GM04503 (cell line): ENCODE measurements at places on chromosomes 12 and 14.
A peak's percentile ranks its signal among the peaks of the same experiment; 100 is the strongest.

- no peak for DNase-seq
Measured at GRCh38 chr12:27551172-27551840, 27.3 kb downstream of the PPFIBP1 start.

GRCh38 chr14:21626491-21627230, 8.1 kb downstream of the OR10G2 start:
- no peak for DNase-seq

DNA sequence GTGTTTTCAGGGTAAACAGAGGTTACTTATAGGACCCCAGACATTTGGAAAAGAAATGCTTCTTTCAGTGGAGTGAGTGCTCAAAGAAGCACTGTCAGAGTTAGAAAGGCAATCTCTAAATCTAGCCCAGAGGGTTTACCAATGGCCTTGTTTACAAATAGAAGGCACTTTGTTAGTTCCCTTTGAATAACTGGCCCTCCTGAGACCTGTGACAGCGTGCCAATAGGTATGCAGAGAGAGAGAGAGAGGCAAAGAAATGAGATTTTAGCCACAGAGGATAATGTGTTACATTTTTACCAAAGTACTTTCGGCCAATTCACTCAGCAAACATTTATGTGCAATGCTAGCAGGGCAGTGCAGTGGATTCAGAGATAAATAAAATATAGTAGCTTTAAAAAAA, 41.9 kb downstream of the TPH2 start:
- DNase-seq, result no peak

GRCh38 chr12:3087758-3088650, 10.8 kb downstream of the TSPAN9 start:
- no peak for DNase-seq

DNA sequence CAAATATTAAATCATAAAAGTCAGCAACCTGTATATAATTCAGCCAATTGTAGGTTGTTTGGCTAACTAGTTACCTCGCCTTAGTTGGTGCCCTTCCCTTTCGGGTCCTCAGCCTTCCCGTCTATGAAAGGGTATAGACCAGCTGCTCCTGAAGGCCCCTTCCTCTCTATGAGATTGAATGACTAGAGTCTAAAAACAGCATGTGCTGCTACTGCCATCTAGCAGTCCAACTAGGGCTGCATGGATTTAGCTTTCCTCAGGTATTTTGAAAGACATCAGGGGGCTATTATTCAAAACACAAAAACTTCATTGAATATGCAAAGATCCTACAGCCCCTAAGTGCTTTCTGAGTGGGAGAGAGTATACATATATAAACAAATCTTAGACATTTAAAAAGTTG, 37.0 kb upstream of the TMEM263 start:
- DNase-seq, result no peak

- DNase-seq, result peak; percentile 83
Measured at GRCh38 chr12:76329159-76329558, 19.1 kb downstream of the BBS10 start.

DNA sequence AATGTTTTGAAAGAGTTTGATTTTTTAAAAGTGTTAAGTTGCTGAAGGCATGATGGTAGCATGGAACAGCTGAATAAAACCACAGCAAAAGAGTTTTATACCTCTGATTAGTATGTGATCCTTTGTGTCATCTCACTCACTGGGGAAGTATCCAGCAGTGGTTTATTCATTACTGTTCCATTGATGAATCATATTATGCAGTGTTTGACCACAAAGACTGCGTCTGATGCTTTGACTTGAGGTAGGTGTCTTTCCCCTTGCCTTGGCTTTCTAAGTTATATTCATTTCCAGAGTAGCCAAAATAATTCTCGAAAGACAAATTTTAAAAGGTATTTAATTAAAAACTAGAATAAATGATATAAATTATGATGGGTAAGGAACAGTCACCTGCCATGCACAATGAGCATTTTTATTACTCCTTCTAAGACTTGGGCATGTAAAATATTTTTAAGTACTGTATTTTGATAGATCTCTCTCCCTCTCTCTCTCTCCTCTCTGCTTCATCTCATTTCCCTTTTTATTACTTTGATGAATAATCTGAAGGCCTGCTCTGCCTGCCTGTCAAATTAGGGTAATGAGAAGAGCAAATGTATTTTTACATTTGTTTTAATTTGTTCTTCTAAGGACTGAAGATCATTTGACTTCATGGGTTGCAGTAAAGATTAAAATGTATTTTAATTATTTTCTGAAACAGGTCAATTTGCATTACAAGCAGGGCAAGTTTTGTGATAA, 164.9 kb downstream of the NAV3 start:
- peak; percentile 39 for DNase-seq

GRCh38 chr14:98906123-98906995, 365.6 kb downstream of the BCL11B start:
- DNase-seq, result no peak

DNA sequence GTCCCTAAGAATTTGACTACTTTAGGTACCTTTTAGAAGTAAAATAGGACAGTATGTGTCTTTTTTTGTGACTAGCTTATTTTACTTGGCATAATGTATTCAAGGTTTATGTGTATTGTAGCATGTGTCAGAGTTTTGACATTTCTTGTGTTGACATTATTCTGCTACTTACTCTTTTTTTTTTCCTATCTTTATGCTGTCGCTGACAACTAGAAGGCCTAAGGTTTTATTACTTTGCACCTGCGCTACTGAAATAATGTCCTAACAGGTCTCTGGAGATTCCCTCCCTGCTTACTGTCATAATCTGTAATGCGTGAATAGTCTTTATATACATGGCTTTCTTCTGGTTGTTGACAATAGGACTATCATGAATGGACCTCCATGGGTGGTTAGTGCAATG, 43.0 kb downstream of the PDE3A start:
- DNase-seq, result no peak

GRCh38 chr14:31045501-31046080, 19.4 kb upstream of the STRN3 start:
- DNase-seq, result no peak

GRCh38 chr12:7047306-7047705, 13.2 kb upstream of the C1S start:
- no peak for DNase-seq
